Panc1 (cell line): ENCODE measurements at places on chromosomes 3 and 15.

GRCh38 chr3:193350744-193351143, 27.8 kb downstream of the ATP13A5 start:
- DNase-seq = no peak

- DNase-seq = no peak
Measured at GRCh38 chr3:25662736-25663320, 1.9 kb downstream of the TOP2B start.

GRCh38 chr3:183854318-183855035, 29.1 kb upstream of the MAP6D1 start:
- DNase-seq = no peak

GRCh38 chr3:171620825-171621434, 160.7 kb upstream of the TNIK start:
- DNase-seq = no peak

GRCh38 chr3:143036557-143036956, 35.2 kb downstream of the U2SURP start:
- no peak for DNase-seq

DNA sequence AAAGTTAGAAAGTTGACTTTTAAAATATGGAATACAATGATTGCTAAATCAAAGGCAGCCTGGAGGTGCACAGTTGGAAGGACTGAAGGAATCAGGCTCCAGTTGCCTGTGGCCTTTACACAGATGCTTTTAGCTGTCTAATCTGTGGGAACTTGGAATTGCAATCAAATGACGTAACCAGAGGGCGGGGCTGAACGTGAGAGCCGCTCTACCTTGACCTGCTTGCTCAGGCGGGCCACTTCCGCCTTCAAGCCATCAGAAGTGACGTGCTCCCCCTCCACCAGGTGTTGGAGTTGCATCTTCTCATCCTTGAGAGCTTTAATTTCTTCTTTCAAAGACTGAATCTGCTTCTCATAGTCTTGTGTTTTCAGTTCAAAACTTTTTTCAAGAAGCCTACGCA, 37.7 kb upstream of the GNB5 start:
- DNase-seq = no peak

DNA sequence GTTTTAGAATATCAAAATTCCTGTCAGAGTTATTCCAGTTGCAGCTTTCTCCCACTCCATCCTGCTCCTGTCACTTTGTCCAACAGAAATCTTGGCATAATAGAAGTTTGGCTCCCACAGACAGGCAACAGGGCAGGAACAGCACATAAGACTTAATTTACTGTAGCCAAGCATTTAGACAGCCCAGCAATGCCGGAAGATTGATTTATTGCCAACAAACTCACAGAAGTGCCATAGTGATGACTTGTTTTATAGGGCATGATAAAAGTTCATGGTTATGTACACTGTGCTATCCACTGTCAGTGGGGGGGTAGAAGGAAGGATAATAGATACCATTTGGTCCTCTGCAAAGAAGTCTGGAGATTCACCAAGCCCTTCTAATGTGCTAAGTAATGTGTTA, 98.3 kb upstream of the CBLB start:
- no peak for DNase-seq

DNA sequence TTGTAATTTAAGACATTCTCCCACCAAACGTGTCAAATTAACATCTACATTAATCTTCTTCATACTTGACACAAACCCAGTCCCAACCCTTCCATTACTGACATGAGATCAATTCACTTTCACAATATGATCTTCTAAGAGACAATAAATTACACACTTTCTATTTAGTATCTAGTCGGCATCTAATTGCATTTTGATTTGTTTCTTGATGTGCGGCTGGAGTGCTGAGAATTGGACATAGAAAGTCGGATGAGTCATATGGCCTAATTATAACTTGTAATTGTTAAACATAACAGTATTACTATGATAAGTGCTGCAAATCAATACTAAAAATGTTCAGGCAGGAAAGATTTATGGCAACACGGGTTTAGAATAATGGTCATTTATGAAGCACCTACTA, 78.4 kb upstream of the RORA start:
- DNase-seq = no peak

GRCh38 chr15:62135532-62136134, 29.5 kb downstream of the C2CD4B start:
- no peak for DNase-seq

DNA sequence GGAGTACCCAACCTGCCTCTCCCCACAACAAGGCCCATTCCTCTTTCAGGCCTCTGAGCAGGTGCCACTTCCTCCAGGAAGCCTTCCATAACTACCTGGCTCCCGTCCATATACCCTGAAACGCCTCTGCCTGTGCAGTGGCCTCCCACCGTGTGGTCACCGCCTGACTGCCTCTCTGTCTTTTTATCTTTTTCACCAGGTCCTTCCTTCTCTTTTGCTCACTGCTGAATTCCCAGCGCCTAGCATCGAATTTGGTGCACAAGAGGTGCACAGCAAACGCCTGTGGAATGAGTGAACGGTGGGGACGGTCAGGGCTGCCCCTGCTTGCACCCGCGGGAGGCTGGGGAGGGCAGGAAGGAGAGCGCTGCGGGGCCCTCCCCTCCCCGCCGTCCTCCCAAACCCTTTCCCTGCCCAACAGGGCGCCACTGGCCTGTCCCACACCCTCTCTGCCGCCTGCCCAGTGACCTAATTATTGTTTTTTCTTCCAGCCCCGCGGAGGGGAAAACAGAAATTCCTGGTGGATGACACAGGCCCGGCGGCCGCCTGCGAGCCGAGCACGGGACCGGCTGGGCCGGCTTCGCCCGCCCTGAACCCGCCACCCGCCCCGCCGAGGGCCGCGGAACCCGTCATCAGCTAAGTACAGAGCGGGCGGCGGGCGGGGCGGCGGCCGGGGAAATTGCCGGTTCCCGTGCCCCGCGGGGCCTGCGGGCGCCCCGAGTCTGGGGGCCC, 140.1 kb downstream of the SMAD6 start:
- no peak for DNase-seq

GRCh38 chr15:38707802-38708671, 143.4 kb upstream of the RASGRP1 start:
- no peak for DNase-seq

DNA sequence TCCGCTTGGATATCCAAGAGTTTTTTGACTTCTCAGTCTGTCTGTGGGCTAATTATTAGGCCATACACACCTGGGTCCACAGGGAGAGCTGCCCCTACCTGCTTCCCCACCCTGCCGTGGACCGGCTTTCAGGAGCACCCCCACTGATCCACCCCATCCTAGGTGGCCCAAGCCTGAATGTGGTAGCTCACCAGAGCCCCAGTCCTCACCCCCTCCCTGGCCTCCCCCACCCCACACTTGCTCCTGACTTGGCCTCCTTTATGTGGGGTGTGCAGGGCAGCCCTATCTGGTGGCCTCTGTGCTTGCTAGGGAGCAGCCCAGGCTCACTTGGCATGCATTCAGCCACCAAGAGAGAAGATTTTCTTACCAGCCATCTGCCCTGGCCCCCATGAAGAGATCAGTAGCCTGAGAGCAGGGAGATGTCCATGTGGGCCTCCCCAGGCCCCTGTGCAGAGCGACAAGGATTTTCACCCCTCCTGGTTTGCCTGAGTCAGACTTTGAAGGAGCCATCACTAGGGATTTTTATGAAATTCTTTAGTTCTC, 11.2 kb downstream of the LRRK1 start:
- DNase-seq = no peak

DNA sequence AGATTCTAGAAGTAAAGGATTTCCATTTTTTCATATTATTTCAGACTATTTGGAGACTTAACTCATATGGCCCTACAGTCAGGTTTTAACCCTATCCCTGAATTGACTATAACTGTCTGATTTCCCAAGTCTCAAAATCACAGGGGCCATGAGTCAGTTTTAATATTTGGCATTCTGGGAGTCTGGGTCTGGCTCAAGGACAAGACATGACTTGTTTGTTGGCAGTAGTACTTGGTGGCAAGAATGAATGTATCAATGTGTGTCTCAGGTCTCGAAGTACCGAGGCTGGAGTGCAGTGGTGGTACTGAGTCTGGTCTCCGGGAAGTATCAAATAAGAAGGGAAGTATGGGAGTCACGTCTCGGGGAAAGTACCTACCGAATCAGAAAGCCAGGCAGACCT, 10.8 kb downstream of the UMPS start:
- no peak for DNase-seq

DNA sequence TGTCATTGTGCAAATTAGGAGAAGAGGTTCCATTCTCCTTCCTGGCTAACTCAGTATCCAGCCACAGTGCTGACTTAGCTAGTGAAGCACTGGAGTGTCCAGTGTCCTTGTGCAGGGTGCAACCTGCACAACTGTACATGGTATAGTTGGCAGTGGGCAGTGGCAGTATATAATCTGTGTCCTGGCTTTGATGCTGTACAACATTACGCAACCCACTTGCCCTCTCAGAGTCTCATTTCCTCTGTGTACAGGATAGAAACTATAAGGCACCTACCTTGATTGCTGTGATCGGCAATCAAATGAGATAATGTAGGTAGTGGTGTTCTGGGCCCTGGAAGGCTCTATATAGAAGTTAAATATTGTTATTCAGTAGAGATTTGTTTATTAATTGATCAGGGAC, 333.6 kb downstream of the CLSTN2 start:
- no peak for DNase-seq

GRCh38 chr15:26260517-26261133, 397.5 kb upstream of the ATP10A start:
- no peak for DNase-seq

- DNase-seq = no peak
Measured at GRCh38 chr3:77014226-77014625, 25.7 kb upstream of the ROBO2 start.

GRCh38 chr3:5165698-5166097, 21.8 kb upstream of the EDEM1 start:
- DNase-seq = no peak
